ENCODE measurements at places on chromosomes 2 and 18.

DNA sequence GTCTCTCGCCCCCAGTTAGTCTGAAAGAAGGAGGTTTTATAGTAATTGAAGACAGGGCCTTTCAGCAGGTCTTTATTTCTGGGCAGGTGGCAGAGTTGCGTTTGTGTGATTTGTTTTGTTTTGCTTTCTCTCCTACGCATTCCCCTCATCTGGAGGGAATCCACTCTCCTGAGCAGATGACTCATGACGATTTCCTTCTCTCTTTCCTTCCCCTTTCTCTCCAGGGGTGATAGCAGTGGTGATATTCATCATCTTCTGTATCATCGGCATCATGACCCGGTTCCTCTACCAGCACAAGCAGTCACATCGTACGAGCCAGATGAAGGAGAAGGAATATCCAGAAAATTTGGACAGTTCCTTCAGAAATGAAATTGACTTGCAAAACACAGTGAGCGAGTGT lies 888.8 kb downstream of the CNTNAP5 start:
- no peak overlapping the region for H3K4me3 ChIP-seq
- no peaks in the 10 kb centered on the region for H3K4me1 ChIP-seq
- H3K27ac ChIP-seq = no peak overlapping the region
- H3K36me3 ChIP-seq = no peaks in the 10 kb centered on the region
- no peaks in the 10 kb centered on the region for H3K27me3 ChIP-seq

GRCh38 chr2:54073796-54074195 lies 41.6 kb upstream of the ACYP2 start:
- no peak for DNase-seq
- H3K27me3 ChIP-seq = no peaks in the 10 kb centered on the region
- H3K4me1 ChIP-seq = no peaks in the 10 kb centered on the region
- H3K27ac ChIP-seq = no peak overlapping the region
- no peak overlapping the region for H3K4me3 ChIP-seq
- H3K36me3 ChIP-seq = no peaks in the 10 kb centered on the region

DNA sequence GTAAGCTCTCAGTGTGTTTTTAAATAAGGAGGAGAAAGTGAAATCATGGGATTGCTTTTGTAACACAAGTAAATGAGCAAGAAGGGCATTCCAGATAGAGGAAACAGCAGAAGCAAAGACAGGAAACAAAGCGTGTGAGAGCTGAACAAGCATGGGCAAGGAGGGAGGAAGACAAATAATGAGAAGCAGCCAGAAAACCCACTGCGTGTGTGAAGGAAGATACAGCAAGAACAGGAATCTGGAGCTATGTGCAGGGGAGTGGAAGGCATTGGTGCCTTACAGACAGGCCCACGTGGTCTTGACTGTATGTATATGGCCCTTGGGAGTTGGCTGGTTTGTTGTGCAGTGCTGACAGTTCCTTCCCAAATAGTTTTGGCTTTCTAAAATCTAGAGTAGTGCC lies 88.6 kb downstream of the AAK1 start:
- H3K4me3 ChIP-seq = no peak overlapping the region
- no peaks in the 10 kb centered on the region for H3K36me3 ChIP-seq
- H3K27ac ChIP-seq = no peak overlapping the region

DNA sequence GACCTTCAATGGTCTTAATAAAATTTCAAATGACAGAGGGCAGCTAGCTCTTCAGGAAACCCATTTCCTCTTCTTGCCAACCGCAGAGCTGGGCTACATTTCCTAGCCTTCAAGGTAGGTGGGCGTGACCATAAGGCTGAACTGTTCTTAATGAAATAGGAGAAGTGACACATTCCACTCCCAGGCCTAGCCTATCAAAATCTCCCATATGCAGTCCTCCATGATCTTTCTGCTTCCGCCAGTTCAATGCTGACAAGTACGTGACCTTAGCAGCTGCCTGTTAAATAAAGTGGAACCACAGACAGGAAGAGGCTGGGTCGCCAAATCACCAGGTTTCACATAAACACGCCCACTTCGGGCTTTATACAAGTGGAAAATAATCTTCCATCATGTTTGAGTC lies 13.2 kb downstream of the SERPINE2 start:
- DNase-seq = no peak
- no peak overlapping the region for H3K27ac ChIP-seq
- H3K27me3 ChIP-seq = no peaks in the 10 kb centered on the region
- no peak overlapping the region for H3K4me3 ChIP-seq

GRCh38 chr2:54579061-54579681 lies 123.0 kb downstream of the SPTBN1 start:
- no peaks in the 10 kb centered on the region for H3K27me3 ChIP-seq
- peaks cover 20% of the 10 kb centered on the region for H3K4me1 ChIP-seq
- no peaks in the 10 kb centered on the region for H3K36me3 ChIP-seq
- DNase-seq = no peak
- no peak overlapping the region for H3K27ac ChIP-seq
- no peak overlapping the region for H3K4me3 ChIP-seq

GRCh38 chr2:181111059-181111458 lies 130.7 kb downstream of the UBE2E3 start:
- no peak overlapping the region for H3K27ac ChIP-seq
- H3K27me3 ChIP-seq = no peaks in the 10 kb centered on the region
- H3K4me3 ChIP-seq = no peak overlapping the region
- H3K4me1 ChIP-seq = no peaks in the 10 kb centered on the region

DNA sequence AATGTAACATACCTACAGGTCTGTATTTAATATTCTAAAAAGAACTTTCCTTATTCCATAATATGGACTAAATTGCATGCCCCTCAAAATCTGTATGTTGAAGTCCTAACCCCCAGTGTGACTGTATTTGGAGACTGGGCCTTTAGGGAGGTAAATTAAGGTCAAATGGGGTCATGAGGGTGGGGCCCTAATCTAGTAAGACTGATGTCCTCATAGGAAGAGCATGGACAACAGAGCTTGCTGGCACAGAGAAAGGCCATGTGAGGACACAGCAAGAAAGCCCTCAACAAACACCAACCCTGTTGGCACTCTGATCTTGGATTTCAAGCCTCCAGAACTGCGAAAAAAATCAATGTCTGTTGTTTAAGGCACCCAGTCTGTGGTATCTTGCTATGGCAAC lies 18.6 kb downstream of the SF3B1 start:
- H3K4me1 ChIP-seq = no peaks in the 10 kb centered on the region
- no peaks in the 10 kb centered on the region for H3K27me3 ChIP-seq
- no peak overlapping the region for H3K27ac ChIP-seq
- H3K36me3 ChIP-seq = no peaks in the 10 kb centered on the region

DNA sequence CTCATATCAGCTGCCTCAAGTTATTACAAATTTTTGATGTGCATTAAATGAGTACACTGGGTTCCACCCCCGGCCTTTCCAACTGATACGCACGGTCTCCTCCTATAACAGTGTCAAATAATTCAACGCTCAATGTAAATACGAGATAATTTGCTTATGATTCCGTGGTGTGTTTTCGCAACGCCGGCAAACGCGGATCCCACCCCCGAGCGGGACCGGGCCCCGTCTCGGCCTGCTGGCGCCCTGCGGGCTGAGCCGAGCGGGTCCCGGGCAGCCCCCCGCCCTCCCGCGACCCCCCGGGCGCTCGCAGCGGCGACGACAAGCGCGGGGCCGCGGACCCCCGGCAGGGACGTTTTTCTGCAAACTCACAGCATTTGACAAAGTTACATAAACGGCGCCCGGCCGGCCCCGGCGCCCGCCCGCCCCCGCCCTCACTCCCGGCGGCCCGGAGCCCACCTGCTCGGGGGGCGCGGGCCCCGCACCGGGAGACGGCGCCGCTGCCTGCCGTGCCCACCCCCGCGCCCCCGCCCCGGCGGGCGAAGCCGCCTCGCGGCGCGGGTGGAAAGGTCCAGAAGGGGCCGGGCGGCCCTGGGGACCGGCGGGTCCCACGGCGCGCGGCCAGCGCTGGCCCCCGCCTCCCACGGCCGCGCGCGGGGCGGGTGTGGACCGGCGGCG lies 762 bp downstream of the HDAC4 start:
- H3K4me1 ChIP-seq = peaks cover 1% of the 10 kb centered on the region
- H3K27ac ChIP-seq = no peak overlapping the region
- peak overlapping the region; percentile 51 for H3K4me3 ChIP-seq
- peak; percentile 62 for DNase-seq
- no peaks in the 10 kb centered on the region for H3K36me3 ChIP-seq
